Muscle of arm (tissue), 14 donors: ENCODE measurements at places on chromosomes 2 and 18. TPM values are rescaled to one million over a fixed set of nuclear protein-coding genes. Genes with fewer than 3 reads are reported as not detected.

Gene IMPA2
- 23.1 TPM for polyA plus RNA-seq

Gene USP14
- 69.1 TPM for polyA plus RNA-seq

Gene SP100
- 26.3 TPM for polyA plus RNA-seq

Gene GPR35
- polyA plus RNA-seq, result 1.8 TPM

Gene GATA6
- polyA plus RNA-seq, result 1.8 TPM

Gene RHOB
- polyA plus RNA-seq, result 87.1 TPM

Gene EHD3
- 3.6 TPM for polyA plus RNA-seq

Gene EIPR1
- polyA plus RNA-seq, result 15.6 TPM

Gene SIX3
- 0.09 TPM for polyA plus RNA-seq

Gene ERICH2
- polyA plus RNA-seq, result 1.7 TPM

Gene HMSD
- not detected for polyA plus RNA-seq

Gene POTEE
- polyA plus RNA-seq, result not detected

Gene TOGARAM2
- polyA plus RNA-seq, result 2.9 TPM

Gene FSHR
- polyA plus RNA-seq, result 0.36 TPM

Gene MOCOS
- polyA plus RNA-seq, result 0.15 TPM

Gene NCL
- 730 TPM for polyA plus RNA-seq

Gene L3MBTL4
- polyA plus RNA-seq, result 1.1 TPM

Gene OBSL1
- 137 TPM for polyA plus RNA-seq

Gene GKN2
- polyA plus RNA-seq, result not detected

Gene DSG4
- 0.08 TPM for polyA plus RNA-seq

Gene UGT1A10
- not detected for polyA plus RNA-seq

Gene WDPCP
- polyA plus RNA-seq, result 8.0 TPM

Gene UNC80
- polyA plus RNA-seq, result 1.2 TPM

Gene NPHP1
- 5.6 TPM for polyA plus RNA-seq

Gene TTL
- polyA plus RNA-seq, result 40.1 TPM

Gene XDH
- polyA plus RNA-seq, result not detected

Gene CRYGD
- not detected for polyA plus RNA-seq

Gene TMEM169
- 11.5 TPM for polyA plus RNA-seq

Gene VSNL1
- 6.9 TPM for polyA plus RNA-seq

Gene HIBCH
- 31.3 TPM for polyA plus RNA-seq

Gene PJVK
- 10.8 TPM for polyA plus RNA-seq

Gene DNAJB2
- 66.8 TPM for polyA plus RNA-seq
